Mesendoderm (in vitro differentiated cells): ENCODE measurements at places on chromosomes 3 and 15.

- DNase-seq, result peak; percentile 77
Measured at GRCh38 chr3:147384210-147385058, 21.9 kb downstream of the ZIC4 start.

- DNase-seq, result no peak
Measured at GRCh38 chr3:148083526-148084182, 614.0 kb upstream of the AGTR1 start.

DNA sequence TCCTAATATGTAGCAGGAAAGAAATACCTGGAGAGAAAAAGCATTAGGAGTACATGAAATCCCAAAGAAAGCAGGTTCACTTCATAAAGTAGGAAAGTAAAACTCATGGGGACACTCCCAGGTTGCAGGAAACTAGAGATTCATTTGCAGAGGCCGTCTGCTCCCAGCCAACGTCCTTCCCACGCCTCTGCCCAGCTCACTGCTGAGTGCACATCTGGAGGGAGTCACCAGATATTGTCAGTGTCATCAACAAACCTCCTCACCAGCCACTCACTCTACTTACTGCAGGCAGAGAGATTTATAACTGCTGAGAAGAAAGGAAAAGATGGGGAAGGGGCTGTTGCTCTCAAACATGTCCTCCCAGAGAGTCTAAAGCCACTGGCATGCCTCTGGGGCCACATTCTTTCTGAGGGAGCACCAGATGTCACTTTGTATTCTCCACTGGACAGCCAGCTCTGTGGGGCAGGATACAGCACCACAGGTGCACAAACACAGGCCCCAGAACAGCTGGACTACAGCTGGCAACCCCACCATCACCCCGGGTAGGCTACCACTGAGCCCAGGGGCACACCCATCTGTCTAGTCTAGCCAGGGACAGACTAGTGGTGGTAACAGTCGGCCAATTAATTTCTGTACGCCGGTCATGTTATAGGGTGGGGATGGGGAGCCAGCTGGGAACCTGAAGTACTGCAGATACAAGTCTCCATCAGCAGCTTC is 64.5 kb downstream of the NPTN start:
- no peak for DNase-seq

DNA sequence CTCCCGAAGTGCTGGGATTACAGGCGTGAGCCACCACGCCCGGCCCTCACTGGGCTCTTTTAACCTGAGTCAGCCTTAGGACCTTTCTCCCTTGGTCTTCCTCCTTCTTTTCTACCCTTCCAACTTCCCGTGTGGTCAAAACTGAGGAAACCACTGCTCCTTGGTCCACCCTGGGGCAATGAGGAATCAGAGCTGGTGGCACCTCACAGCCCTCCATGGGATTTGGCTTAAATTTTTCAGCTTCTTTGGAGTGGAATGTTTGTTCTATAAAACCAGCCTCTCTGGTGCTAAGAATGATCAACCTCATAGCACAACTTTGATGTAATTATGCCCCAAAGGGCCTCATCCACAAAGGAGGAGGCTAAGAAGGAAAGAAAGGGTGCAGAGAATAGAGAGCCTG is 76.6 kb upstream of the CFAP20DC start:
- no peak for DNase-seq

GRCh38 chr3:152857082-152857481 is 22.2 kb downstream of the P2RY1 start:
- no peak for DNase-seq

GRCh38 chr3:122912772-122913538 is 114.6 kb downstream of the SEMA5B start:
- DNase-seq, result no peak

DNA sequence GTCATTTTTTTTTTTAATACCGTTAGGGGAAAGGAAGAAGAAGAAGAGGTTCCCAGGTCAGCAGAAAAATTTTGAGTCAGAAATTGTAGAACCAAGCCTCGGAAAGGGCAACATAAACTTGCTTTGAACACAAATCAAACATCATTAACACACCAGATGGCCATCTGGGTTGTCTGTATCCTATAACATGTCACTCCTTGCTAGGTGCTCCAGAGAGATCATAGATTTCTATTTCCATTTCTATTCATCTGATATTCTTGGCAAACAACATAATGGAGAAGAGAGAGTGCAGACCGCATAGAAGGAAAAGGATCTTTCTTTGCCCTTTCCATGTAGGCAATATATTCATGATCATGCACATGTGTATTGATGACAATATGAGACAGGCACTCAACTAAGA is 129.5 kb upstream of the STT3B start:
- no peak for DNase-seq

- no peak for DNase-seq
Measured at GRCh38 chr3:127013758-127014535, 31.0 kb downstream of the PLXNA1 start.

- no peak for DNase-seq
Measured at GRCh38 chr3:129947538-129948240, 26.8 kb upstream of the TRH start.

DNA sequence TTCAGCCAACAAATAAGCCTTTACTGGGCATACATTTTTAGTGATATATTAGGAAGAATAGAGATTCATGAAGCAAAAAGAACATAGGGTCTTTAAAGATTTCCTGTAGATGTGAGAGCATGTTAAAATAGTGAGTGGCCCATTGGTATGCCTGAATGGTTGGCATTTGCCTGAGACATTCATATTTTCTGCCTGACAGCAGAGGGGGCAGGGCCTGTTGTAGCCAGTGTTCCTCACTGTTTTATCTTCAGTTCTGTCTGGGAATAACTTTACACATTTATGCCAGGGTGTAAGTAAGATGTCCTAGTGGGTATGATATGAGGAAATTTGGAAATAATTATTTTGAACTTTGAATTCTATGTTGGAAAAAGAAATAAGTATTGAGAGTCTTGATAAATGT is 704.7 kb upstream of the ARPP21 start:
- DNase-seq, result no peak

DNA sequence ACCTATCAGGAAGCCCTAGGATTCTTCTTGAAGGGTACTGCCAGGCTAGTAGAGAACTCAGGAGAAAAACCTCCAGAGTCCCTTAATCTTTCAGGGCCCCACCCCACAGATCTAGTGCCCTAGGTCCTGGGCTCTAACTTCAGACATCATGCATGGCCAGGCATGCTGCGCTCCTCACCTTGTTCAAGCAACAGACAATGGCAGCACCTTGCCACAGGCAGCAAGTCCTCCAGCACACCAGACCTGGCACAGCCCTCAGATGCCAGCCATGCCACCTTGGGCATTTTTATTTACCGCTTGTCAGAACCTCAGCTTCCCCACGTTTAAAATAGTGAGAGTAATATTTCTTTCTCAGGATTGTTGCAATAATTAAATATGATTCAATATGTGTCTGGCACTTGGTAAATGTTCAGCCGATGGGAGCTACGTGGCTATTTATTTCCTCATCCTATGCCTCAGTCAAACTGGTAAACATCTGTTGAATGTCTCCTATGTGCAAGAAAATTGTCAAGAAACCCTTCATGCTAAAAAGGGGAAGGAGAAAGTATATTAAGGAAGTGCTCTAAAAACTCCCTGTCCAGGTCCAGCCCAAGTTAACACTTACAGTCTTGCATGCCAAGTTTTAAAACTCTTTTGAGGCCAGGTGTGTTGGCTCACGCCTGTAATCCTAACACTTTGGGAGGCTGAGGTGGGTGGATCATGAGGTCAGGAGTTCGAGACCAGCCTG is 14.5 kb upstream of the CCR1 start:
- no peak for DNase-seq

DNA sequence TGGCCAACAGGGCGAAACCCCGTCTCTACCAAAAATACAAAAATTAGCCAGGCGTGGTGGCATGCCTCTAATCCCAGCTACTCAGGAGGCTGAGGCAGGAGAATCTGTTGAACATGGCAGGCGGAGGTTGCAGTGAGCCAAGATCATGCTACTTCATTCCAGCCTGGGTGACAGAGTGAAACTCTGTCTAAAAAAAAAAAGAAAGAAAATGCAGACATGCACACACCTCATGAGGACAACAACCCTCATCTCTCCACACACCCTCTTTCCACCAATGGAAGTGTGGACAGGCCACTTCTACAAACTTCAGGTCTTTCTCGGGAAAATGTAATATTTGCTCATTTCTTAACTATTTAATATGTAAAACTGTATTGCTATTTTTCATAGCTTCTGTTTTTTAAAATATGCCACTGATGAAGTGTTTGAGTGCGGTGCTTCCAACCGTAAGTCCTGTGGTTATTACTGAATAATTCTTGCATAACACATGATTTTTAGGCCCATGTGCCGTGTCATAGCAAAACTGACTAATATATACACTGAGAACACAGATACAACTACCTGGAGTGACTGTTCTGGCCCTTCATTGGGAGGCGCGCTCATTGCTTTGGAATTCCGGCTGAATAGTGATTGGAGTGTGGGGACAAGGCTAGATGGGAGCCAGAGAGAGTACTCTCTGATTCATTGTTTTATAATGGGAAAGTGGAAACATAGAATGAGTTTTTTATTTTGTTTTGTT is 23.1 kb downstream of the LRRC31 start:
- peak; percentile 60 for DNase-seq

GRCh38 chr15:60758961-60759729 is 280.2 kb upstream of the ICE2 start:
- no peak for DNase-seq

- DNase-seq, result no peak
Measured at GRCh38 chr15:98758224-98758623, 109.9 kb downstream of the IGF1R start.

DNA sequence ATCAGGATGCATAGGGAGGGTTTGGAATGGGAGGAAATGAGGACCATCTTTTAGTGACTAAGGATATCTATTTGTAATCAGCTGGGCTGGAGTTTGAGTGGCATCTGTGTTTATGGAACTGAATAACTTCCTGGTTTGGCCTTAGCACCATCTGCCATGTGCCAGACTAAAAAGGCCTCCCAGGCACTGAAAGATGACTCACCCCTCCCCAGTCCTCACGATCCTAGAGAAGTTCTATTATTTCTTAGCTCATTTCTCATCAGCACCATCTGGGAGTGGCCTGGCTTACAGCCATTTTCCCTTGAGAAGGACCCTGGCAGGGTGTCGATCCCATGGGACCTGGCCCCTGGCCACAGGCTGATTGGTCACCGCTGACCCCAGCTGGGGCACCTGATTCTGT is 23.9 kb upstream of the CTXND1 start:
- no peak for DNase-seq

DNA sequence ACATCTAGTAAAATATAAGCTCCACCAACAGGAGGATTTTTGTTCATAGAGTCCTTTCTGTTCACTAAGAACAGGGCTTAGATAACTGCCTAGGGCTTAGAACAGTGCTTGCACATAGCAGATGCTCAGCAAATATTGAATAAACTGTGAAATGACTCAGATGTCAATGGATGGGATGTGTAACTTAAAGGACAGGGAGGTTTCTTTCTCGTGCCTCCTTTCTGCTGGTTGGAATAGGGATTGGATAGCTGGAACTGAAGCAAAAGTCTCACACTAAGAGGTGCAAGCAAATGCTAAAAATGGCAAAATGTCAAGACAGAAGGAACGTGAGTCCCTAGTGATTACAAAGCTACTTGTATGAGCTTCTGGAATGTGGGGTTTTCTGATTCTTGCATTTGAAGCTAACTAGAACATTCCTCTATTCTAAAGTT is 392.8 kb upstream of the WNT5A start:
- DNase-seq, result no peak

DNA sequence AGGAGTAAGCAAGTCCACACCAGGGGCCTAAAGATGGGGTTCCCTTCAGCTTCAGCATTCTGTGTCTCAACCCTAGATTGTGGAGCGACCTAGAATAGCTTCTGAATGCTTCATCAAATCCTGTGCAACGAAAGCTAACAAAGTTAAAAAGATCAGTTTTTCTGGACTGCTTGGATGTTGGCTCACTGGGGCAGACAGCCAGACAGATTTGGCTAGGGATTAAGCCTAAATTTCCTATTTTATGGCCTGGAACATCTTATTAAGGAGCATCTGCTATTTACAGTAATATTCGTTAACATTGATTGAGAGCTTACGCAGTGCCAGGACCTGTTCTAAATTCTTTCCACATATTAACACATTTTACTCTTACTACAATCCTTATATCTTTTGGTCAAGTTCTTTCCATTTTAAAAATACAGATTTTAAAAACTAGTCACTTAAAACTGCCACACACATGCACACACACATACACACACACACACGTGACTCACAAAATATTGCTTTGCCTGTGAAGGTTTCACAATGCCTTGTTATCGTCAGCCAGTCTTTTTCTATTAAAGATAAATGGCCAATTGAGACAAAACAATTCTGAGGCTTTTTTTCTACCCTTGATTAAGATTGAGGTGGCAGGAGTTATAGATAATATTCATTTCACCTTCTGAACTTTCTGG is 173.3 kb upstream of the SNTN start:
- no peak for DNase-seq

- DNase-seq, result peak; percentile 61
Measured at GRCh38 chr15:59160880-59161593, 45.6 kb upstream of the LDHAL6B start.

- no peak for DNase-seq
Measured at GRCh38 chr3:30501526-30501925, 104.9 kb upstream of the TGFBR2 start.

- no peak for DNase-seq
Measured at GRCh38 chr15:57319226-57319918, 56.9 kb upstream of the CGNL1 start.

- DNase-seq, result no peak
Measured at GRCh38 chr15:46270481-46271147, 635.8 kb downstream of the SQOR start.

DNA sequence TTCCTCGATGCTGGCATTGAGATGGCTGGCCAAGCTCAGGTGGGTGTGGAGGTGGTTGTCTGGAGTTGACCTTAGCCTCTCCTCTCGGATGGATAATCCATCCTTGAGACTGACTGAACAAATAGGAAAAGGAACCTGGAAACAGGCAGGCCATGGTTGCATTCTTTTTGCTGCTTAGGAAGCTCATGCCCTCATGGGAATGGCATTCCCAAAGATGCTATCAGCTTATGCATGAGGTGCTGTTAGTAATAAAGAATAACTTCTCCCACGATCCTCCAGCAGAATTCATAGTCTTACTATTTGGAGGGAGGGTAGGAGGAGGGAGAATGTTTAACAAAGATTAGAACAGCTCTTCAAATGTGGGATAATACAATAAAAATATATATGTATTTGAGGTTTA is 303.0 kb upstream of the TPM1 start:
- peak; percentile 81 for DNase-seq
